ENCODE measurements at places on chromosomes 12 and 14.

GRCh38 chr12:86948851-86949250, 692.7 kb upstream of the MGAT4C start:
- DNase-seq: no peak

DNA sequence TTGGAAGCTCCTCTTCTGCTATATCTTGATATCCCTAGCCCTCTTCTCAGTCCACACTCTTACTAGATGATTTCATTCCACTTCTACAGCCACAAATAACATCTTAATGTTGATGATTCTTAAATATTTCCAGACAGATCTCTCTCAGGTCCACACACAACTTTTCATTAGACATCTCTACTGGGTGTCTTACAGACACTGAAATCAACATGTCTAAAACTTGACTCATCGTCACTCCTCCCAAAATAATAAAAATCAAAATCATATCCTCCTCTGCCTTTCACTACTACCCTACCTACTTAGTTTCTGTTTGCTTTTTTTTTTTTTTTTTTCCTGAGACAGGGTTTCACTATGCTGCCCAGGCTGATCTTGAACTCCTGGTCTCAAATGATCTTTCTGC, 11.9 kb downstream of the PRDM4 start:
- no peak for DNase-seq

DNA sequence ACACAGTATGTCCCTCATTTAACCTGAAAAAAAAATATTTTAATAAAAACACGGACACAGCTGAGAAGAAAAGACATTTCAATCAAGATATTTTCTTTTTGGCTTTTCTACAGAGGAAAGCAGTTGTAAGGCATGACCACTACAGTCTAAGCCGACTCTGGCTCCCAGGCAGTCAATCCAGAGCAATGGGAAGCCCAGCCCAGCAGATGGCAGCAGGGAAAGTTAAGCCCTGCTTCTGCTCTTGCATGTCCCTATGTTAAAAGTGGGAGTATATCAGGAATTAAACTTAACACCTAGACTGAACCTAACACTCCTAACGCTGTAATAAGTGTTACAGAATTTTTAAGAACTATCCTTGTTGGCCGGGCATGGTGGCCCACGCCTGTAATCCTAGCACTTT, 19.5 kb upstream of the HAL start:
- DNase-seq: no peak

DNA sequence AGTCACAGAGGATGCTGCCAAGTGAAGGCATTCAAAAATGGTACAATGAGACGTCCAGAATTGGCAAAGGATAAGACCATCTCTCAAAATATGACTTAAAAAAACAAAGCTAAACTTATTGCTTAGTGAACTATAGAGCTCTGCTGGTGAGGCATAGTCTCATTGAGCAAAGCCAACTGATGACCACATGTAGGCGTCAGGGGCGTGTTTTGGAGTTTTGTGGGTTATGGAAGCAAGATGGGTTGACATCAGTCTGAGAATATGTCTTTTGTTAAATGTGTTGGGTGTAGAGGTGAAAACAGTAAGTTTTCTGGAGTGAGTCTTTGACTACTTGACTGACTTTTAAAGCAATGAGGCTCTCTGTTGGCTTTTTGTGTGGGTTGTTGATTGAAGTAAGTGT, 47.2 kb downstream of the ATL1 start:
- no peak for DNase-seq

DNA sequence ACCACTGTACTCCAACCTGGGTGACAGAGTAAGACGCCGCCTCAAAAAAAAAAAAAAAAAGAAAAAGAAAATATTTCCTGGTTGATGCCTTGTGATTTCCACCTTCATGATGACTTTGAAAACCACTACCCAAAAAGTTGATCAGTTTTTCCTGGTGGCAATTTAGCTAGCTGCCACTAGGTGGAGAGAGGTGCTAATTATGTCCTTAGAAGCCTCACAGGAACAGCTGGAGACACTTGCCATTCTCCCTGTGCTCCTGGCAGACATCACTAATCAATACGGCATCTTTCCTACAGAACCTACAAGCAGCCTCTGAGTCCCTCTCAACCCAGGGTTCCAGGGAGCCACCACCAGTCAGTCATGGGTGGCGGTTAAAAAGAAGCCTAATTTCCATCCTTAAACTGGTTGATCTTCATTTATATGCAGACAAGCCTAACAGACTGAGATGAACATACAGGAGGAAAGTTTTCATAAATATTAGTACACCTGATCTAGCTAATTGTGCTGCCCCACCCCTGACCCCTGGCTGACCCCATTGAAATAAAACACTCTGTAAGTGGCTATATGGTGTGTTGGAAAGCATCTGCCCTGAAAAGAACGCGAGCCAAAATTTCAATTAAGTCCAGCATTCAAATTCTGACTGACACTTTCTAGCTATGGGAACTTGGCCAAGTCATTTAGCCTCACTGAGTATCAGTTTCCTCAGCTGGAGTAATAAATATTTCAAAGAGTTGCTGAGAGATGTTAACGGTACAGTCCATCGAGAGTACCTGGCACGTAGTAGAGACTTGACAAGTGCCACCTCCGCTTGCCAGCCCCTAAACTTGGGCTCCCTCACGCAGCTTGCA, 6.2 kb upstream of the OAS1 start:
- DNase-seq: no peak
